Left ventricle myocardium superior (tissue), 1 donor: ENCODE measurements at places on chromosomes 16 and 17. TPM values are rescaled to one million over a fixed set of nuclear protein-coding genes. Genes with fewer than 3 reads are reported as not detected.

GRCh38 chr16:13312063-13312462 lies 410.7 kb downstream of the SHISA9 start:
- no peak for DNase-seq

DNA sequence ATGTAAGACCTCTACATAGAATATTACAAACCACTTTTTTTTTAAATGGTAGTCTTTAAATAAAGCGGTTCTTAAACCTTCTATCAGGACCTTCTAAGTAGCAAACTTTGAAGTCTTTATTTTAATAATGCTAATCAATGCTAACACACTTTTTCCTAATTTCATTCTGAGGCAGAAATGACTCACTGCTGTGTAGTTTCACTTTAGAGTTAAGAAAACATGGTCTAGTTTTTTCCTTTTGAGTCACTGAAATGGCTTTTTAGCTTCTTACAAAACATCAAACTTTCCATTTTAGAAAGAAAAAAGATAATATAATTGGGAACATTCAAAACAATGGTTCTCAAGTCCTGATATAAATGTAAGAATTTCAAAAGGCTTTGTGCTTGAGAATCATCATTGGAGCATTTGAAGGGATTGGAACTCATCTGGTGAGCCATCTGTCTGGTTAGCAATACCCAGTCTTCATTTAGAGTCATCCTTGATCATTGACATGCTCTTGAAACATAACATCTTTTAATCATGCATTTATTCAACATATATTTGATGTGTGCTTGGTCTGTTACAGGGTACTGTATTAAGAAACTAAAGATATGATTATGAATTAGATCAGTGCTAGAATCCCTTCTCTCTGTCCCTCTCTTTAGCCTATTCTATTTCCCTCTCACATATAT lies 258.3 kb upstream of the MON1B start:
- DNase-seq: no peak

The KAT8 gene
- 77.4 TPM for total RNA-seq

DNA sequence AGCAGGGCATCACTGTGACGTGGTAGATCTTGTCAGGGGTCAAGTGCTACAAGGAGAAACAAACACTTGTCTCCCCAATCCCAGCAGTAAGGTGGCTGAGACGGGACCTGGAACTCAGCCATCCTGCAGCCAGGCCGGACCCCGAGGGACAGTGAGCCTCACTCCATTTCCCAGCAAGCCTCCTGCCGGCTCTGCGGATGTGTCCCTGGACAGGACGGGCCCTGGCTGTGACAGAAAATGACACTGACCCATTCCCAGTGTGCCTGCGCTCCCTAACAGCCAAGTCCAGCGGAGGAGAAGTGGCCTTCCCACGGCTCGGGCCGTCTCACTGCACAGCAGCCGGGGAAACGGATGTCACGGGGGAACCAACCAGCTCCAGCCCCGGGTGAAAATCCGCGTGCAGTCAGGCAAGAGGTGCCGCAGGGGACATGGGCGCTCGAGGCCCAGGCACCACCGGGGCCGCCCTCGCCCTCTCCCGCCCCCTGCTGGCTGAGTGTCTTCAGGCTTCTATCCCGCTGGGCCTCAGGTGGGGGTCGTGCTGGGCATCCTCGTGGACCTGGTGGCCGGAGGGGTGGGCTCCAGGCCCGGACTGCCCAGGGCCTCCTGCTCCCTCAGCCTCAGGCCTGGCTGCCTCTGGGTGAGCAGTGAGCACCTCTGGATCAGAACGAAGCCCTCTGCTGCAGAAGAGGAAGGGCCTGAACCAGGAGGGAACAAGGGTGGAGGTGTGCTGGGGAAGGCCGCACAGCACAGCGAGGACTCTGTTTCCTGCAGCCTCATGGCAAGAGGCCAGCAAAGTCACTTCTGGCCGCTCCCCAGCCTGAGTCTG lies 6.7 kb downstream of the HAGHL start:
- no peak for DNase-seq

- DNase-seq: peak; percentile 73
These were observed 662 bp upstream of the TUBB3 start for GRCh38 chr16:89922477-89922883.

DNA sequence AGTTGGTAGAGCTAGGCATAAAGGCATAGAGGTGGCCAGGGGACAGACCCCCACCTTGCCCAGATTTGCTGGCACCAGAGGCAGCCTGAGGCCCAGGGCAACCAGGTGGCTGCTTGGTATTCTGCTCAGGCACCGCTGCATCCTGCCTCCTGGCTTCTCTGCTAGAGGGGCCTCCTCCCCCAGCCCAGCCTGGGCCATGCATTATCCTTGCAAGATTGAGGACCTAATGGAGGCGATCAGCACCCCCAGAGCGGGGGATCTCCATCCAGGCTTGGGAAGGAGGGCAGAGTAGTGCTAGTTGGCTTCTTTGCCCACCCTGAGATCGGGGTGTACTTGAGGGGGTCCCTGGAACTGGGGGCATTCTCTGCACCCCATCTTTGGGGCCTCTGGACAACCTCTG lies 23.8 kb downstream of the CDK5RAP3 start:
- no peak for DNase-seq

DNA sequence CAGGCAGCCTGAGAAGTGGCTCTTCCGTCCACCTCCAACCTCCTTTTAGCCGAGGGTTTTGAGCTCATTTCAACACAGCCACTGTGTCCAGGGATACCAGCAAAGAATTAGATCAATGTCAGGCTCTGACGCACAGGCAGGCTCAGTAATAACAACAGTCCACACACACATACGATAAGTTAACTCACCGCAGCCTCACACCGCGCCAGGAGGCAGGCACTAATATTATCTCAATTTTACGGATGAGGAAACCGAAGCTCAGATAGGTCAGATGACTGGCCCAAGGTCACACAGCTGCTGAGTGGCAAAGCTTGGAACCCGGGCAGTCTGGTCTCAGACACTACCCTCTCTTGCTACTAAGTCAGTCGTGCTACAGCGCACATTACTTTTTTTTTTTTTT lies 22.9 kb downstream of the ABR start:
- no peak for DNase-seq

The ALOXE3 gene
- not detected for total RNA-seq

The HIC1 gene
- total RNA-seq: 19.0 TPM

The FOXL1 gene
- 0.32 TPM for total RNA-seq

GRCh38 chr17:32777922-32778321 lies 99.0 kb downstream of the MYO1D start:
- no peak for DNase-seq

GRCh38 chr17:6574687-6575595 lies 18.6 kb upstream of the PITPNM3 start:
- peak; percentile 44 for DNase-seq

GRCh38 chr17:79812353-79813258 lies 15.7 kb upstream of the CBX8 start:
- DNase-seq: no peak

- peak; percentile 58 for DNase-seq
These were observed 122.4 kb upstream of the NLRP1 start for GRCh38 chr17:5706577-5707210.

The GIT1 gene
- total RNA-seq: 31.5 TPM

DNA sequence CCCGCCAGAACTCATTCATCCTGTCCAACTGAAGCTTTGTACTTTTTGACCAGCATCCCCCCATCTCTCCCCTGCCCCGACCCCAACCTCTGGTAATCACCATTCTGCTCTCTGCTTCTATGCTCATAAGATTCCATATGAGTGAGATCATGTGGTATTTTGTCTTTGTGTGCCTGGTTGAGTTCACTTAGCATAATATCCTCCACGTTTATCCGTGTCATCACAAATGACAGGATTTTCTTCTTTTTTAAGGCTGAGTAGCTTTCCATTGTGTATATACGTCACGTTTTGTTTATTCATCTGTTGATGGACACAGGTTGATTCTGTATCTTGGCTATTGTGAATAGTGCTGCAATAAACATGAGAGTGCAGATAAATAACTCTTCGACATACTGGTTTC lies 278.9 kb downstream of the SNX29 start:
- no peak for DNase-seq

- no peak for DNase-seq
These were observed 16.5 kb upstream of the MEAK7 start for GRCh38 chr16:84520725-84521496.

DNA sequence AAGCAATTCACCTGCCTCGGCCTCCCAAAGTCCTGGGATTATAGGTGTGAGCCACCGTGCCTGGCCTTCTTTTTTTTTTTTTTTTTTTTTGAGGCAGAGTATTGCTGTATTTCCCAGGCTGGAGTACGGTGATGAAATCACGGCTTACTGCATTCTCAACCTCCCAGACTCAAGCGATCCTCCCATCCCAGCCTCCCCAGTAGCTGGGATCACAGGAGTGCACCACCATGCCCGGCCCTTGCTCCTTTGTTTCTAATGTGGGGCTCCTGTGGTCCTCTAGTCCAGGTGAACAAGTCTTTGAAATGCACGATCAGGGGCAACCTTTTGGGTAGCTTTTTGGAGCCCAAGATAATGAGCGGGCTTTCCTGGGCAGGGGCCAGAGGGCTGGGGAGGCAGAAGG lies 23.2 kb downstream of the CMIP start:
- no peak for DNase-seq

The CAPNS2 gene
- total RNA-seq: not detected

DNA sequence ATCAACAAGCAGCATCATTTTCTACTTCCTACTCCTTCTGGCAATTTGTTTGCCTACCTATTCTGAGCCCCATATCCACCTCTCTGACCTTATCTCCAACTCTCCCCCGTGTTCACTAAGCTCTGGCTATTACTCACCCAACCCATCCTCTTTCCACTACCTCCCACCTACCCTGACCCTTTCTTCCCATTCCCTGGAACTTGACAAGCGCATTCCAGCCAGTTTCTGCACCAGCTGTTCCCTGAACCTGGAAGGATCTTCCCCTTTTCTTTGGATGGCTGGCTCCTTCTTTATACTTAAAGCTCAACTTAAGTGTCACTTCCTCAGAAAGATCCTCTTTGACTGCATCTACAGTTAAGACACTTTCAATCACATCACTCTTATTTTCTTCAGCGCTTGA lies 2.2 kb downstream of the DCUN1D3 start:
- DNase-seq: no peak

DNA sequence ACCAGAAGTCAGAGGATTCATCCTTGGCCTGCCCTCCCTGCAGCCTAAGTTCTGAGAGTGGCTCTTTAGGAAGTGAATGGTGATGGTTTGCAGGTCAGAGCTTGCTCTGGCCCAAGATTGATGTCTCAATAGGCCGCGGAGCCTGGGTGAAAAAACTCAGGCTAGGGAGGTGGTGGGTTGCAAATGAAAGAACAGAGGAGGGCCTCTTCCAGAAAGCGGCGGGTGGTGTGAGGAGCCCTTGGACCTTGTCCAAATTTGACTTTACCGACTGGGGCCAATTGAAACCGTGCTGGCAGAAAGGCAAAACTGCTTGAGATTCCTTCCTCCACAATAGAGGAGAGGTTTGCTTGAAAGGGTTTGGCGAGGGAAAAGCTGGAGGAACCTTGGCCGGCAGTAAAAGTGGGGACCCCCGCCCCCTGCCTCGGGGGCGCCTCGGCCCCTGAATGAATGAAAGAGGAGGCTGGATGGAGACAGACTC lies 331.3 kb downstream of the SEC14L1 start:
- DNase-seq: peak; percentile 48

The PRSS22 gene
- not detected for total RNA-seq

The DHRS7C gene
- total RNA-seq: 166 TPM

DNA sequence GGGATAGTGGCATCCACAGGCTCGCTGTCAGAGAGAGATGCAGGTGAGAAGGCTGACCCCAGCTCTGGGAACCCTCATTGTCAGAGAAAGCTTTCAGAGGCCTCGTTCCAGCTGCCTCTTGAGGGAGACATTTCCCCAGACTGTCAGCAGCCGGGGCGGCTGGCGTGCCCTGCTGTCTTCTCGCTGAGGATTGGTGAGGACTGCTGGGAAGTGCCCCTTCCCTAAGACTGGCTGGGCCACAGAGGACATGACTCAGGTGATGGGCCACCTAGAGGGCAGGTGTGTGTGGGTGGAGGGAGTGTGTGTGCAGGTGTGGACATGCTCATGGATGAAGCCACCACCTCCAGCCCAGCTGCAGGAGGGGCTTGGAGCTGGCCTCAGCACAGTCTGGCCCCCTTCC lies 25.3 kb downstream of the SPACA3 start:
- DNase-seq: no peak

DNA sequence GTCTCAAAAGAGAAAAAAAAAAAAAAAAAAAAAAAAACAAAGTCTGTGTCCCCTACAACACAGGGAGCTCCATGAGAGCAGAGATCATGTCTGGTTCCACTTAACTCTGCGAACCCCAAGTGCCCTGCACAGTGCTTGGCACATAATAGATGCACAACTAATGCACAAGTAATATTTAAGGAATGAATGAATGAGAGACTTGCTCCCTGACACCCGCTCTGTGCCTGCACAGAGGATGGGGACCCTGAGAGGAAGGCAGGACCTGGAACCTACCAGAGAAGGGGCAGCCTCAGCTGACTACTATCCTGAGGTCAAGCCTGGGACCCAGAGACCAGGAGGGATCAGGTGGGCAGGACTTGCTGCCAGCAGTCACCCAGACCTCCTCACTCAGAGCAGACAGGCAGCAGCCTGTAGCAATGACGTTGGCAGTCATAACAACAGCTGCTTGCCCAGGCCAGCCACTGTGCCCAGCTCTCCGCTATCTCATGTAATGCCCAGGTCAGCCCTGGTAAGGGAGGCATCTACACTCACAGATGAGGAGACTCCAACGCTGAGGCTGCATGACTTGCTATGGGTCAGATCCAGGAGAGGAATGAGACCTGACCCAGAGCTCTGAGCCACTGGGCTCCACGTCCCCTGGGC lies 2.9 kb downstream of the MYO15A start:
- DNase-seq: no peak

GRCh38 chr16:84198401-84198800 lies 7.4 kb downstream of the ADAD2 start:
- no peak for DNase-seq
